Epithelial cell of esophagus (primary cell): ENCODE measurements at places on chromosomes 7 and 10.
A peak's percentile ranks its signal among the peaks of the same experiment; 100 is the strongest.

GRCh38 chr7:18212758-18213157 is 185.1 kb upstream of the PRPS1L1 start:
- no peak for DNase-seq

DNA sequence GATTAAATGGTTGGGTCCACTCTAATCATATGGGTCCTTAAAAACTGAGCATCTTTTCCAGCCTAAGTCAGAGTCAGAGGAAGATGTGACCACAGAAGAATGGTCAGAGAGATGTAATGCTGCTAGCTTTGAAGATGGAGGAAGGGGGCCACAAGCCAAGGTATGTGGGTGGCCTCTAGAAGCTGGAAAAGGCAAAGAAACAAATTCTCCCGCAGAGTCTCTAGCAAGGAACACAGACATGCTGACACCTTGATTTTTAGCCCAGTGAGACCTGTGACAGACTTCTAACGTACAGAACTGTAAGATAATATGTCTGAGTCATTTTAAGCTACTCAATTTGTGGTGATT is 1.5 kb upstream of the EXOC6 start:
- no peak for DNase-seq

- no peak for DNase-seq
Measured at GRCh38 chr7:149642589-149642988, 130.8 kb downstream of the ZNF467 start.

- peak; percentile 18 for DNase-seq
Measured at GRCh38 chr7:156816943-156817572, 75.9 kb downstream of the LMBR1 start.

DNA sequence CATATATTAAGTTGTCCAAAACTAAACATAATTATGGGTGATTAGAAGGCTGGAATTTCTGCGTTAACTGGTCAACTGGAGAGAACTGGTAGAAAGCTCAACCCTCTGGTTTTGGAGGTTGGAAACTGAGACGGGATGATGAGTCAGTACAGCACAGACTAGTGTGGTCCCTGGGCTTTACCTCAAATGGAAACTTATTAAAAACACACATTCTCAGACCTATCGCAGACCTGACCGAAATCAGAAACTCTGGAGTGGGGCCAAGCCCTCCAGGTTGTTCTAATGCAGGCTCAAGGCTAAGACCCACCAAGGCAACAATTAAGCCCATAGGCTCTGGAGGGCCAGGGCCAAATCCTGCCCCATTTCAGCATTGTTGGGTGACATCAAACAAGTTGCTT is 136.9 kb downstream of the KCNMA1 start:
- no peak for DNase-seq

GRCh38 chr7:7919449-7919945 is 49.1 kb upstream of the GLCCI1 start:
- DNase-seq: no peak

DNA sequence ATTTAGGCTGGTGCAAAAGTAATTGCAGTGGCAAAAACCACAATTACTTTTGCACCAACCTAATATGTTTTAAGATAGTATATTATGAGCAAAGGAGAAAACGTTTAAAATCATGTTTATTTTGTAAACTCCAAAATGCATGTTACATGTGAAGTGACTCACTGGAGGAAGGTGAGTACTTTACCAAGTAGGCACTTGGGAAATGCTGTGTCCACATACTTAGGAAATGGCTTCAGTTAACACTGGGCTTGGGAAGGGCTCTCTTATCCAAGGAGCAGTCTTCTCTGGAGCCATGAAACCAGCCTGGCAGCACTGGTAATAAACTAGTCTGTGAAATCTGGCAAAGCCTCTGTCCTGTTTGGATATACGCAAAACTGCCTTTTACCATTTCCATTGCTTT is 4.4 kb downstream of the RPS24 start:
- peak; percentile 74 for DNase-seq

GRCh38 chr7:42495256-42495655 is 258.2 kb upstream of the GLI3 start:
- peak; percentile 66 for DNase-seq

GRCh38 chr10:112271982-112272381 is 11.2 kb upstream of the TECTB start:
- peak; percentile 17 for DNase-seq

DNA sequence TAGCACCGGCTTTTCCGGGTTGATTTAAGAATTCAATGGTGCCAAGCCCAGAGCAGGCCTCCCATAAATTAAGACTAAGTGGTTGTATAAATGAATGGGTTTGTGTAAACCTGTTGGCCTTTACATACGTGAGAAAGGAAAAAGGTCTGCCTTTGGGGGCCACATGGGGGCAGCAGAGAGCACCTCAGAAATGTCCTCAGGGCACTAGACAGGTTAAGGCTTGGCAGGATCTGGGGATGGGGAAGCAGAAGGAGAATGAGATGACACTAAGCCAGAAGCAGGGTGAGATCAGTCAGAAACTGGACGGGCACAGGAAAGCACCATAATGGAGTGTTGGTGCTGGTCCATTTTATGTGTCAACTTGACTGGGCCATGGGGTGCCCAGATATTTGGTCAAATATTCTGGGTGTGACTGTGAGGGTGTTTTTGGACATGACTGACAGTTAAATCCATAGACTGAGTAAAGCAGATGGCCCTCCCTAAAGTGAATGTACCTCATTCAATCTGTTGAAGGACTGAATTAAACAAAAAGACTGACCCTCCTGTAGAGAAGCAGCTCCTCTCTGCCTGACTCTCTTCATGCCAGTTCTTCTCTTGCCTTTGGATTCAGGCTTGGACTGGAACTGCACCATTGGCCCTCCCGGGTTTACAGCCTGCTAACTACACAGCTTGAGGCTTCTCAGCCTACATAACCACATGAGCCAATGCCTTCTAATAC is 58.9 kb downstream of the FRMPD2 start:
- peak; percentile 86 for DNase-seq

GRCh38 chr10:58942724-58943123 is 233.7 kb upstream of the PHYHIPL start:
- DNase-seq: no peak
